ENCODE measurements at places on chromosomes 7 and 10.

GRCh38 chr7:155885167-155886155 is 73.2 kb upstream of the SHH start:
- DNase-seq, result no peak

- no peak for DNase-seq
These were observed 20.8 kb upstream of the OPTN start for GRCh38 chr10:13078912-13079775.

- no peak for DNase-seq
These were observed 36.9 kb downstream of the WASL start for GRCh38 chr7:123711832-123712293.

DNA sequence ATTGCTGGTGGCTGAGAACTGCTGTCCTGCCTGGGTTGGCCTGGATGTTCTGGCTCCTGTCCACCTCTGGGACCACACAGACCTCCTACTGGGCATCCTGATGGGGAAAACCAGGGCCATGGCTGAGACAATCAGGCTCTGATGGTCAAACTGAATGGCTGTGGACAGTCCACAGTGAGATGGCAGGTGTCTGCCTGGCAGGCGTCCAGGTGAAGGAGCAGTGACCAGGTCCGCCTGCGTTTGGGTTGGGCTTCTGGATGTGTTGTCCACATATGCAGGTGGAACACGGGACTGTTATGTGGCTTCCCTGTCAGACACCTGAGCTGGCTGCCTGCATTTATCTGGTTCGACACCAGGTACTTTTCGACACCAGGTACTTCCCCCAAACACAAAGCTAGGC is 241.7 kb downstream of the BUB3 start:
- DNase-seq, result no peak

DNA sequence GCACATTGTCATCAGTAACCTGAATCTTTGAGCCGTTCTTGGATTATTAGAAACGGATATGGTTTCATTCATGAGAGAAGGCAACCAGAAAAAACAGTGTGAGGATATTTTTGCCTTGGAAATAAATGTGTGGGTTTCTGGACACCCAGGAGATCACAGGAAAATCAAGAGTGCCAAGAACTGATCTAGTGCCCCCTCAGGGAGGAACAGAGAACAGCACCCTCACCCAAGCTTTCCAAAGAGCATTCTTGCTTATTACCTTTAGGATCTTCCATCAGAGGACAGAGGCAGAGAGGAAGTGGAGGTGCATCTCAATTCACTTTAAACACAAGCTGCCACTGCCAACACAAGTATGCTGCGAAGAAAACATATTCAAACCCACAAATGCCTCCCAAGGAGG is 851.5 kb upstream of the COBL start:
- no peak for DNase-seq

DNA sequence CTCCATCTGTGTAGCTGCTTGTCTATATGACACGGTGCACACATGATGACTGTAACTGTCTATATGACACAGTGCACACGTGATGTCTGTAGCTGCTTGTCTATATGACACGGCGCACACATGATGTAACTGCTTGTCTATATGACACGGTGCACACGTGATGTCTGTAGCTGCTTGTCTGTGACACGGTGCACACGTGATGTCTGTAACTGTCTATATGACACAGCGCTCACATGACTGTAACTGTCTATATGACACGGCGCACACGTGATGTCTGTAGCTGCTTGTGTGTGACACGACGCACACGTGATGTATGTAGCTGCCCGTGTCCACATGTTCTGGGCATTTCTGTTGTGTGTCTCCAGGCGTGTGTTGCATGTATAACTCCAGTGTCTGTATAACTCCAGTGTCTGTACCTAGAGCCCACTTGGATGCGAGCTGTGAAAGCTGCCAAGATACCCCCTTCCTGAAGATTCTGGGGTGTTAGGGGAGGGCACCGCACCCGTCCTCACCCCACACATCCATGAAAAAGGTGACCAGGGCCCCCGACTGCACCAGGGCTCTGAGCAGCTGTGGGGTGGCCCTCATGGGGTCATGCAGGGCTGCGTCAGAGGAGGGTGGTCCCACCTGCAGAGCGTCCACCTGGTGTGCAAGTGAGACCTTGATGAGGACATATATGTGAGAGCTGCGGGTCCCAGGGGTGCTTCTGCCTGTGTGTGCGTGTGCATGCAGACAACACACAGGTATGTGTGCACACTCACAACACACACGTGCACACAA is 137.9 kb downstream of the ELFN1 start:
- DNase-seq, result no peak

GRCh38 chr10:63265222-63265617 is 132.1 kb downstream of the NRBF2 start:
- DNase-seq, result no peak

- DNase-seq, result no peak
These were observed 27.1 kb upstream of the TNRC18 start for GRCh38 chr7:5450549-5451327.

GRCh38 chr10:51620131-51620530 is 79.3 kb downstream of the CSTF2T start:
- DNase-seq, result no peak
